ENCODE measurements at places on chromosomes 6 and 20.

DNA sequence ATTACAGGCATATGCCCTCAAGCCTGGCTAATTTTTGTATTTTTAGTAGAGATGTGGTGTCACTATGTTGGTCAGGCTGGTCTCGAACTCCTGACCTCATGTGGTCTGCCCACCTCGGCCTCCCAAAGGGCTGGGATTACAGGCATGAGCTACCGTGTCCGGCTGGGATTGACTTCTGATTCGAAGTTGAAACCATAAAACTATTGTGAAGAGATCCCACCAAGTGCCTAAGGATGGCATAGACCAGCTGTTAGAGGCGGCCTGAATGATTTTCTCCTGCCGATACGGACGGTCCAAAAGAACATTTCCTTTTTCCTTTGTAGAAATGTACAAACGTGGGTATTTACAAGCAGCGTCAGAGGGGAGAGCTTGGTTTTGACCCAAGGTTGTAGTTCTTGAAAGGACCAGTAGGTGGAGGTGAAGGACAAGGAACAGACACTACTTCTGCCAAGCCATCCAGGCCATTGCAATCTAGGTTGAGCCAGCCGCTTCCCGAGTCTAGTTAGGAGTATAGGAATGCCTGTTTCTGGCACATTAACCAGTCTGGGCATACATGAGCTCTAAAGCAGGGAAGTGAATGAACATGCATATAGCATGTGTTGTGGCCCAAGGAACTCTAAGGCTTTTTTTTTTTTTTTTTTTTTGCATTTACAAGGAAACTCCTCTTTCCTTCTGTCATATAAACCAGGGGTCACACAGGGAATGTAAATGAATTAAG lies 29.0 kb downstream of the MOCS3 start:
- DNase-seq, result peak; percentile 25

- no peak for DNase-seq
Observed at GRCh38 chr6:100184473-100184872, 190.4 kb upstream of the MCHR2 start.

GRCh38 chr6:127690092-127690491 lies 113.1 kb downstream of the C6orf58 start:
- no peak for DNase-seq

GRCh38 chr20:2483504-2483903 lies 12.9 kb upstream of the SNRPB start:
- DNase-seq, result no peak

DNA sequence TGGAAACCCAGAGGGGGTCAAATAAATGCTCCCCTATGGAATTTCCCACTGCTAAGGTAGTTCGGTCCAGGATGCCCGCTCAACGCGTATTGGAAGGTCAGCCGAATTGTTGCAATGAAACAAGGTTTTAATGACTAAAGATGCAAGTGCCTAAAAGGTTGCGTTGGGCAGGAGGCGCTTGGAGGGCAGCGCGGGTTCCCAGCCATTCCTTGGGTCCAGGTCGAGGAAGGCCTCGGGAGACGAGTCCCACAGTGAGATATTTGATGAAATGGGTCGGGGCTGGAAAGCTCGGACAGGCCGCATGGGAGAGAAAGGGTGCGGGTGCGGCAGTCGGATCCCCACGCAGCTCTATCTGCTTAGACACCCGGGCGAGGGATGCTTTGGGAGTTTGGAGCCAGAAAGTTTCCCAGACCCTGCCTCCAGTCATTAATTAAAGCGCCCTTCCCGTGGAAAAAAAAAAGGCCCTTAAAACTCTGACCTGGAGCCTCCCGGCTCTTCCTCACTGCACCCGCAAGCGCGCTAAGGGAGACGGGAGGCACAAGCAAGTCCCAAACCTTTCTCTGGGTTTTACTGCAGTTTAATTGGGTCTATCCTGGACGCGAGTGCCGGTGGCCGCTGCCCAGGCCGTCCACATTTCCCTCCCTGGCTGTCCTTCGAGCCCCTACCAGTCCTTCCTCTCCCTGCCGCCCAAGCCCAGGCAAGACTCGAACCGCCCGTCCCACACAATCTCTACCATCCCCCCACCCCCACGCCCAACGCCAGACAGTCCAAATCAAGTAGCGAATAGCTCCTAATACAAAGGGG lies 24.2 kb downstream of the TFAP2A start:
- DNase-seq, result no peak

- DNase-seq, result no peak
Observed at GRCh38 chr6:165599596-165600487, 63.2 kb downstream of the PDE10A start.

- DNase-seq, result peak; percentile 64
Observed at GRCh38 chr6:25042036-25042521, 106.3 kb upstream of the RIPOR2 start.

DNA sequence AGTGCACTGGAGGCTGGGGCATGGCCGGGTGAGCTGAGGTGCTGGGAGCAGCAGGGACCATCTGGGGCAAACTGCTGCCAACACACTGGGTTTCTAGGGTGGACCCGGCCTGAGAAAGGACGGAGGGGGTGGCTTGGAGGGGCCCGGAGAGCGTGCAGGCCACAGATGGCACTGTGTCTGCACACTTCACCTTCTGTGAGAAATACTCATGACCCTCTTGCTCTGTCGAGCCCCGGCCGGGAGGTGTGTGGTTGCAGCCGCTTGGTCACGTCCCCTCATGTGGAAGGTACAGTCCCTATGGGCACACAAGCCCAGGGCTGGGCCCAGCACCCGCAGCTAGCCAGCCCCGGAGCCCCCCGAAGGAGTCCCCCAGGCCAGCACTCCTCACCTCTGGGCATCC lies 59.7 kb downstream of the RBM38 start:
- no peak for DNase-seq

- DNase-seq, result no peak
Observed at GRCh38 chr6:158476389-158476788, 83.5 kb upstream of the TMEM181 start.

DNA sequence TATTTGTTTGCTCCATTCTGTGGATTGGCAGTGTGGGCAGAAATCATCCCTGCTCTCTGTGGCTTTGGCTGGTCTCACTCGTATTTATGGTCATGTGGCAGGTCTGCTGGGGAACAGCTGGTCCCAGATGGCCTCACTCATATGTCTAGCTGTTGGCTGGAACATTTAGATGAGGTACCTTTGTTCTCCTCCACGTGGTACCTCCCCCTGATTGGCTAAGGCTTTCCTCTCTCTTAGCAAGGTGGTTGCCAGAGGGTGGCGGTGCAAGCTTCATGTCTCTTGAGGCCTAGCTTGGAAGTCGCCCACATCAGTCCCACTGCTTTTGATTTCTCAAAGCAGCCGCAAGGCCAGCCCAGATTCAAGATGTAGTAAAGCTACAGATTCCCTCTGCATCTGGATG lies 348.5 kb upstream of the BTBD3 start:
- no peak for DNase-seq

DNA sequence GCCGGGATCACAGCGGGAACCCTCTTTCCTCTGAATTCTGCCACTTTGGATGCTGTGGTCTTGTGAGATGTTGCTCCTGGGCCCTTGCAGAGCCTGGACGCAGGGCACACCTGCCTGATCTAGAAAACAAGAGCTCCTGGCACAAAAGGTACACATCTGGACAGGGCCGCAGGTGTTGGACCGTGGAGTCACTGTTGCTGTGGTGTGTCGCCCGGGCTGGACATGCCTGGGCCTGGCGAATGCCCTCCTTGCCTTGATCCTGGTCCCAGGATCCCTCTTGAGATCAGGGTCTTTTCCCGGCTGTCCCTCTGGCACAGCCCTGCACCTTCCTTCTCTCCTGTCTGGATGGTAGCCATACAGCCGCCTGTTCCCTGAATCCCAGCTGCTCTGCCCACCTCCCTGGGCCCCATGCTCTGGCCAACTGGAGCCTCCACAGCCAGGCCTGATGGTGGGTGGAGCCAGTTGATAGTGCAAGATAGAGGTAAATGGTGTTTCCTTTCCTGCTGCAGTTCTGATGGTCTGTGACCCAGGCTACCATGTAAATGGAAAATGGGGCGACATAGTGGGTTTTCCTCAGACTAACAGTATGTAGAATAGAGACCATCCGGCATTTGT lies 5.0 kb downstream of the FOXP4 start:
- DNase-seq, result no peak

- DNase-seq, result no peak
Observed at GRCh38 chr6:56292505-56293181, 45.3 kb upstream of the COL21A1 start.

GRCh38 chr20:8749986-8750385 lies 318.9 kb upstream of the PLCB4 start:
- DNase-seq, result no peak

- DNase-seq, result no peak
Observed at GRCh38 chr6:106446287-106446885, 85.9 kb downstream of the CRYBG1 start.

GRCh38 chr6:166584853-166585429 lies 1.5 kb downstream of the RAMACL start:
- DNase-seq, result no peak

- DNase-seq, result no peak
Observed at GRCh38 chr6:5142915-5143314, 57.8 kb downstream of the PPP1R3G start.

DNA sequence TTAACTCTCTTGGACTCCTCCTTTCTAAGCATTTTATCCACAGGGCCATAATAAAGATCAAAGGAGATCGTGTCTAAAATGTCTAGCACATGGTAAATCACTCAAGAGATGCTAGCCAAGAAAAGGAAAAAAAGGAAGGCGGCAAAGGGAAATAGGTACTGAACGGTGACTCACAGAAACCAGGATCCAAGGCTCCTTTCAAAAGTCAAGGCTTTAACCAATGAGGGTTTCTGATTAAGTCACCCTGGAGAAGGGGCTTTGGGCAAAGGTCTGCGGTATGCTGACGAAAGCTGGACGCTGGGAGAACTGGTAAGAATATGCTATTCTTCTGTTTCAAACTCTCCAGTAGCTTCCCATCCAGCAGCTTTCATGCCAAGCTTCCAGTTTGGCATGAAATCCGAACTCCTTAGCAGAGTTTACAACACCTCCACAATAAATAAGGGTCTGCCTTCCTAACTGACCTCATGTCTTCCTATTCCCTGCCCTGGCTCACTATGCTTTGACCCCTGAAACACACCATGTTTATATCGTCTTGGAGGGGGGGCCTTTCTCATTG lies 1.0 kb downstream of the TOMM34 start:
- DNase-seq, result no peak

- DNase-seq, result no peak
Observed at GRCh38 chr20:53853111-53853713, 217.2 kb downstream of the BCAS1 start.

DNA sequence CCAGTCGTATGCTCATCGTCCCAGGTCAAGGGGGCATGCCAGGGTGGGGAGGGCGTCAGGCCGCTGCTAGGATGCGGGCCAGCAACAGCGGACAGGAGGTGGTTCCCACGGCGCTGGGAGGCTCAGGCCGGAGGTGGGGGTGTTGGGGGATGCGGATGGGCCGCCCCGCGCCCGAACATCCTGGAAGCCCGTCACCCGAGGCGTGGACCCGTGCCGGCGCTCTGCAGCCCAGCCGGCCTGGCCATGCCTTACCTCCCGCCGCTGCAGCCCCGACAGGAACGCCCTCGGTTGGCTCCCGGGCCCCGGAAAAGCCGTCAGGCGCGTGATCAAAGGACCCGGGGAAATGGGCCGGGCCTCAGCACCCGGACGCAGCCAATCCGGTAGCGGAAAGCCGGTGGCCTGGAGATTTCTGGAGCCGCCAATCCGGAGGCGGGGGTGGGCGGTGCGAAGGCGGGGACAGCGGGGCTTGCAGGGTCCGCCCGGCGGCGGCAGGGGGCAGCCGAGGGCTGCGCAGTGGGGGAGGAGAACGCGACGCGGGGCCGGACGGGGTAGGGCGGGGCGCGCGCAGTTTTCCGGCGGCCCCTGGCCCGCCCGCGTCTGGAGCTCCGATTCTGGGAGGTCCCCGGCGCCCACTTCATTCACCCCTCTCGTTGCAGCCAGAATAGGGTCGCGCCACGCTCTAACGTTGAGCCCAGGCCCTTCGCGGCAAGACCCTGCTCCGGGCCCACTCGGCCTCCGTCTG lies at the start of gene SMIM29:
SMIM29 (minus strand) TSS at position 280 of the 742 bp plus-strand sequence. CDS start 1,215 bp downstream, outside the sequence.
- DNase-seq, result peak; percentile 95

- DNase-seq, result no peak
Observed at GRCh38 chr6:139542351-139542750, 167.9 kb upstream of the CITED2 start.

GRCh38 chr20:62704341-62704948 lies 4.2 kb upstream of the NTSR1 start:
- DNase-seq, result no peak

GRCh38 chr6:112477125-112477524 lies 130.0 kb downstream of the RFPL4B start:
- DNase-seq, result no peak

GRCh38 chr20:44502968-44503367 lies 18.9 kb downstream of the SERINC3 start:
- no peak for DNase-seq

GRCh38 chr6:168473197-168473596 lies 32.2 kb downstream of the SMOC2 start:
- no peak for DNase-seq

GRCh38 chr20:59988141-59988540 lies 29.9 kb downstream of the CDH26 start:
- no peak for DNase-seq

DNA sequence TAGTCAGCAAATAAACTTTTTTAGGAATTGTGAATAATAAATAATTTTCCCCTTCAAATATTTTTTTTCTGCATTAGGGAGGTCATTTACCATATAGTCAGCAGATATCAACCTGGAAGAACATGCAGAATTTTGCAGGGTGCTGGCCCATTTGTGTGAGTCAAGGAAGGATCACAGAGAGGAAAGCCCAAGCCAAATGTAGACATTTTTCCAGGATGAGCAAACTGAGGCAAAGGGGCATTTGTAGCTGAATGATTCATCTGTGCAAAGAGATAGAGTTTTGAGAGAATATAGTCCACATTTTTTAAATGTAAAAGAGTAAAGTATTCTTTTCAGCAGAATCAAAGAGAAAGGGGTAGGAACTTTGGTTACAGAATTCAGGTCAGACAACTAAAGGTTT lies 555.5 kb upstream of the MARCKS start:
- no peak for DNase-seq

GRCh38 chr6:52547647-52548352 lies 29.1 kb downstream of the TRAM2 start:
- DNase-seq, result no peak

DNA sequence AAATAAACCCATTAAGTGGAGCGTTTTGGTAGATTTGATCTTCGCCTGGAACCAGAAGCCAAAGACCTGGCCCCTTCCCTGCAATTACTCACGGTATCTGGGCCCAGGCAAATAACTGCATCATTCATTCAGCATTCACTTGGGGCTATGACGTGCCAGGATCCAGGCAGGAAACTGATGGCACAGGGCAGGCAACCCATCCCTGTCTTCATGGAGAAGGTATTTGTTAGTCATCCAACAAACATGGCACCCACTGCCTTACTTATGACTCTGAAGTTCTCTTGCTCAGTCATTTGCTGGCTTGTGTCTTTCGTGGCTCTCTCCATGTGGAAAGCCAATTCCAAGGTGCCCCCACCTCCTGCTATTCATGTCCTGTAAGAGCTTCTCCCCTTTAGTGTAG lies 232.4 kb downstream of the BMP7 start:
- no peak for DNase-seq

GRCh38 chr6:18391023-18391422 lies 3.9 kb downstream of the RNF144B start:
- DNase-seq, result no peak

GRCh38 chr6:76326871-76327270 lies 254.4 kb upstream of the IMPG1 start:
- no peak for DNase-seq

Measured in T-helper 22 cell (primary cell).